ENCODE measurements at places on chromosomes 16 and 17.

- no peaks in the 10 kb centered on the region for H3K27me3 ChIP-seq
- no peak overlapping the region for H3K4me3 ChIP-seq
- H3K36me3 ChIP-seq = peaks cover 5% of the 10 kb centered on the region
- peak overlapping the region; percentile 69 for H3K27ac ChIP-seq
- peaks cover 41% of the 10 kb centered on the region for H3K4me1 ChIP-seq
- DNase-seq = no peak
Measured at GRCh38 chr16:81483064-81483969, 38.7 kb downstream of the CMIP start.

DNA sequence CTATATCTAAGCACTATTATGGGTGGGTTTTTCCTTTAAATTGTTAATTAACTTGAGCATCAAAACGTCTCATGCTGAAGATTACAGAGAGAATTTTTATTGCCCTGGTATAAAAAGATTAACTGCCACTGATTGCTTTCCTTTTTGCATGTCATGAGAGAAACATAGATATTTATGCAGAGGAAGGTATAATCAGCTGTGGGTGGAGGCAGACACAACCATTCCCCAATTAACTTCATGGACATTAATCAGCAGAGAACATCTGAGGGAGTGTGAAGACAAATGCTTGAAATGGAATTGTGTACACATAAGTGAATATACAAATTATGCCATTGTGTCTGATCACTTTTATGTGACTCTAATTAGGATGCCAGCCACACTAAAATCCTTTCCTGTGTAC, 115.2 kb upstream of the CPHXL start:
- H3K27me3 ChIP-seq = no peaks in the 10 kb centered on the region
- DNase-seq = no peak
- no peak overlapping the region for H3K4me3 ChIP-seq
- no peaks in the 10 kb centered on the region for H3K36me3 ChIP-seq
- peaks cover 13% of the 10 kb centered on the region for H3K4me1 ChIP-seq

GRCh38 chr17:34765291-34765690, 185.9 kb downstream of the TMEM132E start:
- H3K27ac ChIP-seq = no peak overlapping the region
- peaks cover 14% of the 10 kb centered on the region for H3K4me1 ChIP-seq
- no peak overlapping the region for H3K4me3 ChIP-seq
- peaks cover 52% of the 10 kb centered on the region for H3K27me3 ChIP-seq
- H3K36me3 ChIP-seq = no peaks in the 10 kb centered on the region

DNA sequence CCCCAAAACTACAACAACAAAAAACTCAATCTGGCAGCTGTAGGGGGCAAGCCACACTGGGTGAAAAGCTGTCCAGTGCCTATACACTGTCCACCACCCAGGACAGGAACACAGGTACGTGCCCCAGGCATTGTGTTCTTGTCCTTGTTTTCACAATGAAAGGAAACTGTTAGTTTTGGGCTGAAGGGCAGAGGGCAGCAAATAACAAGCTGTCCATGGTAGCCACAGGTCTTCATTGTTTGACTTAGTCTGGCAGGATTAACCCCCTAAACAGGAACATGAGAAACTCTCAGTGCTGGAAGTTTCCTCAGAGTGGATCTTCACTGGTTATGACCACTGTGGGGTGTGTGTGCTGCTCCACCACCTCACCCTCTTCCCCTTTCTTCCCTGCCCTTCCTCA, 224.6 kb upstream of the N4BP1 start:
- H3K36me3 ChIP-seq = no peaks in the 10 kb centered on the region
- H3K27ac ChIP-seq = no peak overlapping the region
- H3K4me1 ChIP-seq = peaks cover 7% of the 10 kb centered on the region

- H3K36me3 ChIP-seq = no peaks in the 10 kb centered on the region
- DNase-seq = no peak
- no peak overlapping the region for H3K27ac ChIP-seq
- no peak overlapping the region for H3K4me3 ChIP-seq
- H3K4me1 ChIP-seq = peaks cover 7% of the 10 kb centered on the region
- H3K27me3 ChIP-seq = no peaks in the 10 kb centered on the region
Measured at GRCh38 chr17:52336796-52337195, 178.3 kb upstream of the CA10 start.

GRCh38 chr17:73770849-73771229, 126.6 kb upstream of the SDK2 start:
- H3K4me3 ChIP-seq = no peak overlapping the region
- no peak for DNase-seq
- peaks cover 4% of the 10 kb centered on the region for H3K4me1 ChIP-seq
- H3K36me3 ChIP-seq = no peaks in the 10 kb centered on the region

DNA sequence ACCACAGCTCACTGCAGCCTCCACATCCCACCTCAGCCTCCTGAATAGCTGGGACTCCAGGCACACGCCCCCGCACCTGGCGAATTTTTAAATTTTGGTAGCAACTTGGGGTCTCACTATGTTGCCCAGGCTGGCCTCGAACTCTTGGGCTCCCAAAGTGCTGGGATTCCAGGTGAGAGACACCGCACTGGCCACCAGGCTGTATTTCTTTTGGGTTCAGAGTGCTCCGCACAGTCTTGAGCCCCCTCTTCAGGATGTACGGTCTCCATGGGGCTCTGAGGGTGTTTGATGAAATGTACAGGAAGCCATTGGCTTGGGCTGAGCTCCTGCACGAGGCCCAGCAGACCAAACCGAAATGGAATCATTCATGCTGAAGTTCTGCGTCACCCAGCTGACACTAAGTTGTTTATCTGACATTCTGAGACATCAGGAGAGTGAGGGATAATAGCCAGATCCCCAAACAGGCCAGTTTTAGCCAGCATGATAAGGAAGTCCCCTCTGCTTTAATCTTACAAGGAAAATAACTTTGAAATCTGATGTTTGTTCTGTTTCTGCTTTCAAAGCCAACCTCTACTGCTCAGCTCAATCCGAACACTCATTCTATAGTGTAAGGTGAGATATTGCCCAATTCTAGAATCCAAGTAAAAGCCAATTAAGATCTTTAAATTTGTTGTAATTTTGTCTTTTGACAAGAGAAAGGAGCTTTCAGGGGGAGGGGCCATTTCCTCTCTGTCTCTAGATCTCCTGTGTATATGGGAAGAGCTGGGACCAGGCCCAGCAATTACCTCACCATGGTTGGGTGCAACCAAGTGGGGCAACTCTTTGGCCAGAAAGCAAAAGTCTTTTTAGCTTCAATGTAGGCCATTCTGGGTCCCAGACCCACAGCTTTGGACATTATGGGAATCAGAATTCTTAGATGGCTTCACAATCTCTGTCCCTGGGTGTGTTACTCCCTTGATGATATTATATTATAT, 23.7 kb downstream of the GPR142 start:
- H3K27ac ChIP-seq = no peak overlapping the region
- no peaks in the 10 kb centered on the region for H3K27me3 ChIP-seq
- H3K4me1 ChIP-seq = no peaks in the 10 kb centered on the region
- no peak for DNase-seq
- no peak overlapping the region for H3K4me3 ChIP-seq

GRCh38 chr17:59513934-59514841, 51.2 kb upstream of the DHX40 start:
- no peak overlapping the region for H3K27ac ChIP-seq
- H3K36me3 ChIP-seq = no peaks in the 10 kb centered on the region
- no peaks in the 10 kb centered on the region for H3K27me3 ChIP-seq
- no peaks in the 10 kb centered on the region for H3K4me1 ChIP-seq
- H3K4me3 ChIP-seq = no peak overlapping the region

Data from neural crest cell (in vitro differentiated cells).